ENCODE measurements at places on chromosomes 1 and 21. TPM values are rescaled to one million over a fixed set of nuclear protein-coding genes. Genes with fewer than 3 reads are reported as not detected.

DNA sequence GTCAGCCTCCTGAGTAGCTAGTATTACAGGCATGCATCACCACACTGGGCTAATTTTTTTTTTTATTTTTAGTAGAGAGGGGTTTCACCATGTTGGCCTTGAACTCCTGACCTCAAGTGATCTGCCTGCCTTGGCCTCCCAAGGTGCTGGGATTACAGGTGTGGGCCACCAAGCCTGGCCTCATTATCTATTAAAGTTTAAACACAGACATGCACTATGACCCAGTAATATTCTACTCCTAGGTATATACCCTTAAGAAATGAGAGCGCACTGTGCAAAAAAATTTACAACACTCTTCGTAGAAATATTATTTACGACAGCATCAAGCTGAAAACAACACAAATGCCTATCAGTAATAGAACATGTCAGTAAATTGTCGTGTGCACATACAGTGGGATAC lies 18.6 kb upstream of the SH2D1B start:
- DNase-seq: no peak

GRCh38 chr1:221851336-221851735 lies 109.4 kb upstream of the DUSP10 start:
- no peak for DNase-seq

DNA sequence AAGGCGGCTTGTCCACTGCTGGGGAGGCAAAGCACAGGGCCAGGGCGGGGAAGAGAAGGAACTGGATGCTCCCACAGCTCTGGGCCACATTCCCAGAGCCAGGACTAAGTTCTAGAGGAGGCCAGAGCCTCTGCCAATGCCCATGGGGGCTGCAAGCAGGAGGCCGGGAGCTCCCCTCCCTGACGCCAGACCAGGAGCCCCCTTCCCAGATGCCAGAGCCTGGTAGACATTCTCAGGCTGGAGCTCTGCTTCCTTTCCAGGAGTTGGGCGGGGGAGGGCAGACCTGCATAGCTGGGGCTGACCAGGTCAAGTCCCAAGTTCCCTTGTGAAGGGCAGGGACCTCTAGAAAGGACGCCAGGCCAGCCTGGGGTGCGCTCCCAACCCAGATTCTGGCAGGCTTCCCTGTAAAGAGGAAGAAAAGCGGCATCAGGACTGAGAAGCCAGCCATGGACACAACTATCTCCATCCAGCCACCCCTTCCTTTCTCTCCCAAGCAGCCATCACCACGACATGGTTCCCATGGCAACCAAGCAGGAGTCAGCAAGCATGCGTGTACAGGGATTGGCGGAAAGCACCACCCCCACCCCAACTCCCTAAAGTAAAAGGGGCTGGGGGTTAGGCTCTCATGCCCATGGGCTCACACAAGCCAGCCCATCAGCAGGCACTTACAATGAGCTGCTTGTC lies 13.4 kb downstream of the KIF21B start:
- DNase-seq: no peak

DNA sequence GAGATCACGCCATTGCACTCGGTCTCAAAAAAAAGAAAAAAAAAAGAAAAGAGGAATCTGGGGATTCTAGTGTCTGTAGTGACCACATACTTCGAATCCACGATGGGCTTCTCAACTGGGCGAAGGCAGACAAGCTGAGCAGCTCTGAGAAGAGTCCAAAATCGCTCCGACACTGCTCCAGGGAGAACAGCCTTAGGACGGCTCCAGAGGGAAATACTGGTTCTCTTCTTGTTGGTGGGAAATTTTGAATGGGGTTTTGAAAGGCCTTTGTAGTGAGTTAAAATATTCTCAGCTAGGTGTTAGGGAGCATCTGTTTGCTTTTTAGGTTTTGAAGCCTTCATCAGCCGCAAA lies 18.3 kb upstream of the HJV start:
- no peak for DNase-seq

DNA sequence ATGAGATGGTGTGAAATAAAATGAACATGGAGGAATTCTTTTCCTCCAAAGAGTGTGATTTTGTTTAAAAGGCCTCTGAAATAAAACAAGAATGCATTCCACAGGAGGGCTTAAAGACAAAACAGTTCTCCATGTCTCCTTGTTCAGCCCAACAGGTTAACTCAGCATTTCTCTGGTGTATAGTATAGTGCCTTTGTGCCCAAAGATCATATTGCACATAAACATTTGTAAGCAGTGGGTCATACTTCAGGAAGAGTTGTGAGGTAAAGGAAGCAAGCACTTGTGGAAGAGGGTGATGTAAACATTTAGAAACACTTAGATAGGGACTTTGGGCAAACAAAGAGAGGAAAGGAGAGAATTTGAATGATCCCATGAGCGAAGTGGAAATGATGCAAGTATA lies 433.9 kb downstream of the SIPA1L2 start:
- DNase-seq: no peak

DNA sequence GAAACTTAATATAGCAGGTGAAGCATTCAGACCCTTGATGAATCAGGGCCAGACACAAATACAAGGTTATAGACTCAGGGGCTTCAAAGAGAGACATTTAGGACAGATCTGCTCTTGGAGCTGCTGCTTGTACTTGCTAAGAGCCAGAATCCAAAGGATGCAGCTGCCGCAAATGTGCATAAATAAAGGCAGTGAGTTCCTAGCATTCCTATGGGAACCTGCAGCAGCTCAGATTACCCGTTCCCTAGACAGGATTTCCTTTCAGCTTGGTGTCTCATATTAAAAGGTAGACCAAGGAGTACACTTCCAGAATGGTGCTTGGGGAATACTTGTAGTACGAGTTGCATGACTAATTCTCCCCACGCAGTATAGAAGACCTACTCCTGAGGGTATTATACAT lies 9.7 kb upstream of the LRRC53 start:
- peak; percentile 19 for DNase-seq

DNA sequence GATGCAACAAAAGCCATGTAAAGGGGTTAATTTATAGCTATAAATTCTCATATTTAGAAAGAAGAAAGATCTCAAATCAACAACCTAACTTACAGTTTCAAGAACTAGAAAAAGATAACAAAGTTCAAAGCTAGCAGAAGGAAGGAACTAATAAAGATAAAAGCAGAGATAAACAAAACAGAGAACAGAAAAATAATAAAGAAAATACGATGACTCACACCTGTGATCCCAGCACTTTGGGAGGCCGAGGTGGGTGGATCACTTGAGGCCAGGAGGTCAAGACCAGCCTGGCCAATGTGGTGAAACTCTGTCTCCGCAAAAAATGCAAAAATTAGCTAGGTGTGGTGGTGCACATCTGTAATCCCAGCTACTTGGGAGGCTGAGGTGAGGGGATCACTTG lies 12.4 kb upstream of the TMEM183A start:
- DNase-seq: no peak

GRCh38 chr21:35268817-35269216 lies 219.7 kb upstream of the RUNX1 start:
- DNase-seq: no peak

DNA sequence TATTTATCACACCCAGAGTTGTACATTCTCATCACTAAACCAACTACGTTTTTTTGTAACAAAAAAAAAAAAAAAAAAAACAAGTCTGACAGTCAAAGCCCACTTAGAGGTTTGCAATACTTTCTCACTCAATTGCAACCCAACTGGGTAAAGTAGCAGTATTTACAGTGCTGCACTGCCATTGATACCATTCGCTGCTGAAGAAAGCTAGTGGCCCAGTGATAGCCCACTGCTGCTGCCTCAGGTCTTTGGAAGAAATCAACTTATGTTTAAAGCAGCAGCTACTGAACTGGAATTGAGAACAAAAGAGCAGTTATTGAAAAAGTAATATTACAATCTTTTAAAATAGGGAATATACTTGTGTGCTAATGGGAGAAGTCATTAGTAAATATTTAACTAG lies 2.7 kb downstream of the HNRNPU start:
- peak; percentile 27 for DNase-seq

DNA sequence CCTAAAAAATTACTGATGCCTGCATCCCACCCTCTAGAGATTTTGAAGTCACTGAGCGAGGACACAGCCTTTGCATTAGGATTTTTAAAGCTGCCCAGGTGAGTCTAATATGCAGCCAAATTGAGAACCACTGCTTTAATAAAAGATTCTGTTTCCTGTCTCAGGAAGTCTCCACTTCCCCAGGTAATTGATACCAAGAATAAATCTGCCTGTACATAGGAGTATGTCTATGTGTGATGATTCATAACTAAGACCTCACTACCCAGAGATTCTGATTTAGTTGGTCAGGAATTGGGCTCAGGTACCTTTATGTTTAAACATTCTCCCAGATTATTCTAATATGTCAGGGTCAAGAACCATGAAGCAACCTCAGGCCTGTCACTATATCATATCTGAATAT lies 108.8 kb upstream of the ARTN start:
- no peak for DNase-seq

GRCh38 chr1:234253732-234254131 lies 119.5 kb upstream of the COA6 start:
- no peak for DNase-seq

DNA sequence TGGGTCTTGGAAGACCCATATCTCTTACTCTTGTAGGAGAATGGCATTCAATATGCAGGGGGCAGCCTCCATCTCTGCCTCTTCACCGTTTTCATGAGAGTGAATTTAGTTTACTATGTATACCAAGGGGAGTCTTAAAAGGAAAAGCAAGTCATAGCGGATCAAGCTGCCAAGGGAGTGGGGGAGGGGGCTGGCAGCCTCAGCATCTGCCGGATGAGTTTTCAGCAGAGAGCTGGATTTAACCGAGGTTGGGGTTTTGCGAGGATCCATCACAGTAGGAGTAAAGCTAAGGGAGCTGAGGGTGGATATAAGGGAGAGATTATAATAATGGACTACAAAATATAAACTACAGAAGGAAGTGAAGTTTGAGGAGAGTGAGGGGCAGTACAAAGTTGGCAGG lies 9.9 kb downstream of the CD160 start:
- DNase-seq: no peak

DNA sequence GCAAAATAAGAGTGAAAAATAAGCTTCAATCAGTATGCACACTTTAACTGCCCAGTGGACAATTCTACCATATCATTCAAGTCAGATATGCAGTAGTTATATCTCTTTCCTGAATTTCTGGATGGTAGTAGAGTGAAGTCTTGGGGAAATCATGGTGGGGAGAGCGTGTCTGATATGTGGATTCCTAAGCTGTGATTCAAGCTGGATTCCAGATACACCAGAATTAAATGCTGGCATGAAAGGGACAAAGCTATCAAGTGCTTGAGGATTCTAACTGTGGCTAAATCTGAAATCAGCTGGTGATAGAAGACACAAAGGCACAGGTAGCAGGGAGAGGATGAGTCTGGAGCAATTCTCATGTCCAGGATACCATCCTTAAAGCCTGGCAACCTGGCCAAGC lies 323.5 kb downstream of the DUSP10 start:
- DNase-seq: peak; percentile 23

- no peak for DNase-seq
Observed at GRCh38 chr1:151134991-151135390, 11.4 kb downstream of the SEMA6C start.

DNA sequence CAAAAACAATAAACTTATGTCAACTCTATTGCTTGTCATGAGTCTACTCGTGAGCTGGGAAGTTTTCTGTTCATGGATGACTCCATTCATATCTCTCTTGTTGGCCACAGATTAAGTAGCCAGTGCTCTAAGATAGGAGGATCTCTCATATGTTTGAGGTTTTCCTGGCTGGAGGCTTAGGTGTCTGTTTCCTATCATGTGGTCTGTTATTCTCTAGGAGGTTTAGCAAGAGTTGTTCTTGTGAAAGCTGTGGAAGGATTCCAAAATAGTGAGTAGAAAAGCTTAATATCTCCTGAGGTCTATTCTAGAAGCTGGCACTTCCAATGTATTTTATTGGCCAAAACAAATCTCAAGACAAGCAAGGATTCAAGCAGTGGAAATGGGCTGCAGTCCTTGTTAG lies 5.8 kb upstream of the KRTAP20-2 start:
- peak; percentile 0 for DNase-seq

- peak; percentile 51 for DNase-seq
Observed at GRCh38 chr1:216722821-216723220, 408 bp downstream of the ESRRG start.

DNA sequence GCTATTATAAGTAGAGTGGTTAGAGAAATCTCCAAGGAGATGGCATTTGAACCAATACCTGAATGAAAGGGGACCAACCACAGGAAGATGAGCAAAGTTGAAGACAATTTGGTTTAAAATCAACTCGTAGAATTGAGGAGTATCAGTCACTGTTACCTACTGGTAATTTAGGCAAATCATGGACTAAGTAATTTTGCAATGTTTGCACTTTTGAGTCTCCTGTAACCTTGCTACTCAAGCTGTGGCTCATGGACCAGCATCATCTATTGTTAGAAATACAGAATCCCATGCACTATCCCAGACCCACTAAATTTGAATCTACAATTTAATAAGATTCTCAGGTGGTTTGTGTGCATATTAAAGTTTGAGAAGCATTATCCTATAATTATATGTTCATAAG lies 21.8 kb downstream of the RWDD3 start:
- DNase-seq: no peak

GRCh38 chr1:187985897-187986654 lies 1157.3 kb downstream of the PLA2G4A start:
- DNase-seq: no peak

- no peak for DNase-seq
Observed at GRCh38 chr1:28830814-28831213, 18.8 kb downstream of the OPRD1 start.

DNA sequence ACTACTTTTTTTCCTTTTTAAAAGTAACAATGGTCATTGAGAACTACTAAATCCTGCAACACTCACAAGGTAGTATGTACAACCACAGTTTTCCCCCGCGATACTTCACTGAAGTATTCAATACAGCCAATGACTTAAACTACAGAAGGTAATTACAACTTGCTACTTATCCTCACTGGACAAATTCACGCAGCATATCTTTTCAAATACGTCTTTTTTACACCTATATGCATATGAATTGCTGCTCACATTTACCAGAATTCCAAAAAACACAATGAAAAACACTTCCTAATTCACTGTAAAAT lies 12.4 kb downstream of the NRIP1 start:
- DNase-seq: no peak

Gene C1QC
- not detected for total RNA-seq

Gene PAQR6
- 35.7 TPM for total RNA-seq

Gene TMEM61
- total RNA-seq: not detected

Gene FAM78B
- 0.32 TPM for total RNA-seq

Gene CD2
- not detected for total RNA-seq

Gene GPX7
- total RNA-seq: 45.0 TPM

Gene PGLYRP4
- total RNA-seq: not detected

Gene MCOLN3
- total RNA-seq: 0.36 TPM
